ENCODE measurements at places on chromosomes 5 and 9.

GRCh38 chr9:89366711-89367110, 48.4 kb downstream of the SECISBP2 start:
- no peak for DNase-seq

GRCh38 chr5:1068895-1069719, 42.8 kb downstream of the SLC12A7 start:
- DNase-seq, result no peak

GRCh38 chr5:2164586-2164985, 281.9 kb upstream of the IRX4 start:
- no peak for DNase-seq

DNA sequence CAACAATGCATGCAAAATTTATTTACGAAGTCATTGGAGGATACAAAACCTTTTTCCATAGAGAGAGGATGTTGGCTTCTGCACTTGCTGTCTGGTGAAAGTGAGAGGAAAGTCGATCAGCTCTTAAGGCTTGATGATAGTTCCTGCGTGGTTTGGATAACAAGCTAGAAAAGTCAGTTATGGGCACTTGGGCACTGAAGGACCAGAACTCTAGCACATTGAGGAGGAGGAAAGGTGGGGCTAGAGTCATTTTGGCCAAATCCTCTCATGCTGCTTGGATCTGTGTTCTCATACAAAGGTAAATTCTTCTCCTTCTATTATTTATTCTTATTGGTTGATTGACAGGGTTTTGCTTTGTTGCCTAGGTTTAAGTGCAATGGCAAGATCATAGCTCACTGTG, 245.9 kb upstream of the ADAMTSL1 start:
- DNase-seq, result no peak

- DNase-seq, result no peak
These were observed 282.4 kb downstream of the ARHGEF28 start for GRCh38 chr5:73908395-73908794.

GRCh38 chr9:134551176-134551575, 90.4 kb upstream of the COL5A1 start:
- DNase-seq, result no peak

GRCh38 chr5:149261246-149261645, 10.4 kb upstream of the AFAP1L1 start:
- DNase-seq, result no peak

DNA sequence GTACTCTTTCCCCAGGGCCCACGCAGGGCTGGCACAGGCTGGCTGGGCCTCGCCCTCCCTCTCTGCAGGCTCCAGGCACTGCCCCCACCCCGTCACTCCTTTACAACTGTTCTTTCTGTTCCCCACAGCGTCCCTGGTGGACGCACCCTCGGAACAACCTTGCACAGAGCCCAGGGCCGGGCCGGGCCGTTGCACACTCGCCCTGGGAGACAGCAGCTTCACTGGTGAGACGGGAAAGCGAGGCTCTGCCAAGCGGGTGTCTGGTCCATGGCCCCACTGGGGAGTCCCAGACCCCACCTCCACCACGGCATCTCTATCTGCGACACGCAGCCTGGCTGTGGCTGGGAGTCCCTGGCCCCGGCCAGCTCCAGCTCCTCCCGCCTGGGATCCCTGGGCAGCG, 18.4 kb upstream of the QSOX2 start:
- no peak for DNase-seq
